DMS79 (cell line): ENCODE measurements at places on chromosomes 7 and 10.

DNA sequence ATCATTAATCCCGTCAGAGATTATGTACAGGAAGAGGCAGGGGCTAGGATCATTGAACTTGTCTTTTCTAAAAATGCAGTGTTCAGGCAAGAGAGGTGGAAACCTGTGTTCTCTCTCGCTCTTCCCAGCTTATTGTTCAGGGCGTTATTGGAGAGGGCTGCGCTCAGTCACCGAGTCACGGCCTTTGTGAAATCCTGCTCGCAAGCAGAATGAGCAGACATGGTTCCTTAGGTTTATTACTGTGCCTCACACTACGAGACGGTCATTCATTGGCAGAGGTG lies 631 bp upstream of the PRKRIP1 start:
- DNase-seq, result no peak

DNA sequence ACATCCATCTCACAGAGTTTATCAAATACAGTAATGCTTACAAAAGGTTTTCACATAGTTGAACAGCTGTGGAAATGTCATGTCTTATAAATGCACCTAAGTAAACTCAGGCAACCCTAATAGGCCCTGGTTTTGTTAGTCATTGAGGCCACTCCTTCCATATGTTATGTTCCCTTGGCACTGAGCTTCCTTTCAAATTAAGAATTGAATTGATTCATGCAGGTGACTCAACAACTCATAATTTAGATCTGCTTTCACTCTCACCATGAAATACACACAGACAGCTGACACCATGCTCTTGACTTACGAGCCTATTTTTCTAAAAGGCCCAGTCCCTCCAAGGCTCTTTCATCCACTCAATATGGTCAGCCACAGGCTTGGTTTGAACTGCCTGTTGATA lies 476.9 kb downstream of the KCNMA1 start:
- peak; percentile 14 for DNase-seq

DNA sequence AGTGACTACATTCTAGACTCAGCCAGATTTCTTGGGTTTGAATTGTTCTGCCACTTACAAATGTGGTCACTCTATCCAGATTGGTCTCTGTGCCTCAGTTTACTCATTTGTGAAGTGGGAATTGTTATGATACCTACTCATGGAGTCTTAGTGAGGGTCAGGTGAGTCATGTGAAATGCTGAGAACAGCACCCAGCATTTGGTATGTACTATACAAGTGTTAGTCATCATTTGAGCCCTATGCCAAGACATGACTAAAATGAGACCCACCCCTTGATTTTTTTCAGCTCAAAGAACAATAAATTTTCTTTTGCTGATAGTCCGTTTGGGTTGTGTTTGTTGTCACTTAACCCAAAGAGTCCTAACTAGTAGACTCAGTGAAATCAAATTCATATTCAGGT lies 92.8 kb downstream of the CHN2 start:
- DNase-seq, result no peak

- no peak for DNase-seq
Measured at GRCh38 chr10:121464517-121464916, 133.7 kb downstream of the FGFR2 start.

GRCh38 chr10:100744136-100744986 lies 1.0 kb upstream of the PAX2 start:
- no peak for DNase-seq

GRCh38 chr7:99125505-99125865 lies 18.4 kb downstream of the SMURF1 start:
- DNase-seq, result no peak

DNA sequence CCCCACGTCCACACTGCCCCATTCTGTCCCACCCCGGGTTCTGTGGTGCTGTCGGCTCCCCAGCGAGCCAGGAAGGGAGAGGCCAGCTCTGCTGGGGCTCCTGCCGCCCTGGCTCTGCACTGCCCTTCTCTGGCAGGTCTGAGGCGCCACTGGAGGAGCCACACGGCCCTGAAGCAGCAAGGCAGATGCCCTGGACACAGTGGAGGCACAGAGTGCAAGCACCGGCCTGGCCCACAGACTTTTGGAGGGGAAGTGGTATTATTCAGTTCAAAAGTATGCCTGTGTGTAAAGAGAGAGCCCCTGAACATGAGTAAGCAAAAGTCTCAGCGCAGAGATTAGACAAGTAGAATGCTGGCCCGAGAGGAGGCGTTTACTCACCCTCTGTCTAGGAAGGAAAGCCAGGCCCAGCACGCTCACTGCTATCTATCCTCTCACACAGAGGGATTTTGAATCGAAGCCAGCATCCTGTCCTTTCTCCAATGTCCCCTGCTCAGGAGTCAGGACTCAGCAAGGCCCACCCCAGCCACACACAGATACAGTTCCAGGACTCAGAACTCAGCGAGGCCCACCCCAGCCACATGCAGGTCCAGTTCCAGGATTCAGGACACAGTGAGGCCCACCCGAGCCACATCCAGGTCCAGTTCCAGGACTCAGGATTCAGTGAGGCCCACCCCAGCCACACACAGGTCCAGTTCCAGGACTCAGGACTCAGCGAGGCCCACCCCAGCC lies 115.0 kb downstream of the EGFR start:
- DNase-seq, result no peak
